ENCODE measurements at places on chromosomes 12 and 14. TPM values are rescaled to one million over a fixed set of nuclear protein-coding genes. Genes with fewer than 3 reads are reported as not detected.

Gene CNTN1
- total RNA-seq = 0.49 TPM

DNA sequence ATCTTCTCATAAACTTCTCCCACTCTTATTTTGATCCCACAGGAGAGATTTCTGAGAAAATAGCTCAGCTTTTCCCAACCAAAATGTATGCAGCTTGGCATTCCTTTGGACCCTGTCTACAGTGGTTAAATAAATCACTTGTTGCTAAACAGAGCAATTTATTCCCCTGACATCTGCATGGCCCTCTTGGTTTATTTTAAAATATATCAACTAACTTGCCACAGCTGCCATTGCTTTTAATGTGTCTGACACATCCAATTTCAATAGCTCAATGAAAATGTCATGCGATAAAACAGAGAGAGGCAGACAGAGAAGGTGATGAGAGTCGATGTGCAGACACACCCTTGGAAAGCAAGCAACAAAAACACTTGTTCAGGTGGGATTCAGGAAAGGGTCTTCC lies 128.3 kb downstream of the SSPN start:
- no peak for DNase-seq

Gene CDCA3
- total RNA-seq = 1.1 TPM

Gene GCH1
- total RNA-seq = 1.4 TPM

- no peak for DNase-seq
Measured at GRCh38 chr12:53205747-53206419, 1.2 kb downstream of the ITGB7 start.

GRCh38 chr12:113479590-113480335 lies 8.1 kb upstream of the LHX5 start:
- no peak for DNase-seq

Gene LRRK2
- 4.7 TPM for total RNA-seq

- DNase-seq = no peak
Measured at GRCh38 chr12:109759595-109759994, 46.0 kb downstream of the FAM222A start.

Gene RBP5
- total RNA-seq = 0.61 TPM

DNA sequence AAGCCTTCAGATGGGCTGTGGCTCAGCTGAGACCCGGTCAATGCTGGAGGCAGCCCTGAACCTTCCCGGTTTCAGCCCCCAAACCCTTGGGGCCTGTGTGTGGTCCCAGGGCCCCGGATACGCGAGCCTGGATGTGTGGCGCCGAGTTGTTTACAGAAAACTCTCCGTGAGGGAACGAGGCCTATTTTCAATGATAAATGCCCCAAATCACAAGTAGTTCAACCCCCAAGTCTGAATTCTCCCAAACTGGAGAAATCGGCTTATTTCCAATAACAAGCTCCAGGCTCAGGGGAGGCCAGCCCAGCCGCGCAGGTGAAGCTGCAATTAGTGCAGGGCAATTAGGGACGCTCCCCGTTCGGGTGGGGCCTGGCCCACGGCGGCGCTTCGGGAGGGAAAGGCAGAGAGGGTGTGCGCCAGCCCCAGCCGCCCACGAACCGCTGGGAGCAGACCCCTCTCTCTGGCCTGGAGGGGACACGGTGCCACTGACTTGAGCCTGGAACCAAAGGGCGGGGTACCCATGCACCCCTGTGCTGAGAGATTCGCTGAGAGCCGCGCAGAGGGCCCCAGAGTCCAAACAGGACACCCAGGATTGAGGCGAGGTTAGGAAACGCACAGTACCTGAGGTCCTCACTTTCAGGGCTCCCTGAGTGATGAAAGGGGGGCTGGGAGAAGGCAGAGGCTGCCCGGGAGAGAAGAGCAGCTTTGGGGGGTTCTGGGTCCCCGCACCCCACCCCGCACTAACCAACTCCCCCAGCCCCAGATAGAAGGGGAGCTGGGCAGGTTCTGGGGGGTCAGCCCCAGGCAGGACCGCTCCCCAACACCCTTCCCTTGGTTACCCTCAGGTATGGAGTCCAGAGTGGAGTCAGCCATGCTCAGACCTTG lies 14.2 kb upstream of the ANKRD9 start:
- DNase-seq = no peak

DNA sequence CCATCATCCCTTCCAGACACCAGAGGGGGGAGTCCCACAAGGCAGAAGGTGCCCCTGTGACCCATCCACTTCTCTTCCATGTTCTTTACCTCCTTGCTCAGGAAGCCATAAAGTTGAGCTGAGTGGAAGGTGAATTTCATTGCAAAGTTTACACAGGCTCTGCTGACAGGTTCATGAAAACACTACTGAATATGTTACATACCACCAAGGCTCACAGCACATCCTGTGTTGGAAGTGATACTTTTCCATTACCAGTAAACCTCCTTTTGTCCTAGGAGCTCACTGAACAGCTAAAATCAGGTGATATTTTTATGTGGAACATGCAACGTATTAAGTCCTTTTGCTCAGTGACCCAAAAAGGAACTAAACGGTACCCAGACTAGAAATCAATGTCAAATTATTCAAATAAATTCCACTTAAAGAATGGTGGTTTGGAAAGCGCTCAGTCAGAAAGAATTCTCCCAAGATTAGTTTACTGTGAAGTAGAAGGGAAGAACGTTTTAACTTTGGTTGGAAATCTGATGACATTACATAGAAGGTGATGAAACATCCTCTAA lies 196.2 kb upstream of the NUDT4 start:
- no peak for DNase-seq

Gene TARBP2
- 10.0 TPM for total RNA-seq

Gene SERPINA10
- not detected for total RNA-seq

- DNase-seq = no peak
Measured at GRCh38 chr12:114780746-114781399, 96.9 kb upstream of the TBX3 start.

Gene OAS3
- total RNA-seq = 6.7 TPM

DNA sequence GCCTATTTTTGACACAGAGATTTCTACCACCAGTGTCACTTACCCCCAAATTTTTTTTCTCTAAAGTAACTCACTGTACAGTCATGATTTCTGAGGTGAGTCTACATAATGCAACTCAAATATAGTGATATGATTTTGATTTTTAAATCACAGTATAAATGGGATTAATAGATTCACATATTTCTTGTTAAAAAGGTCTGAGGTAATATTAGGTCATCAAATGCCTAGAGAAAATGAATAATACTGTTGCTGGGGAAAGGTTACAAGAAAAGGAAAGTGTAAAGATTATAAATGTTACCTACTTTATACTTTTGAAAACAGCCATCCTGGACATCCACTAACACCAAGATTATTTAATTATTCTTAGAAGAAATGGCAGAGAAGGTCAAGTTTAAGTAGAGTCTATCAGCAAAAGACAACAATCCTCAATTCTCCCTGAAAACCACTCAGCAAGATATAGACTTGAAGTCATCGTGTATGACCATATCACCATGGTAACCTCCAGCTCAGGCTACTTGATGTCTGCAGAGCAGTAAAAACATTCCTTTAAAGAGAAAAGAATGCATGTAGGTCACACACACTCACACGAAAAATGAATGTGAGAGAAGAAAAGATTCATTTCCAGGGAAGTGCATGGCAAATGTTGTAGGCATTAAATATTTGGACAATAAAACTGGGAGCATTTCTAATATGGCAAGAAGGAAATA lies 58.7 kb downstream of the CCDC59 start:
- no peak for DNase-seq

Gene LMO3
- 0.74 TPM for total RNA-seq

- DNase-seq = no peak
Measured at GRCh38 chr14:77613201-77613600, 3.2 kb downstream of the SPTLC2 start.

DNA sequence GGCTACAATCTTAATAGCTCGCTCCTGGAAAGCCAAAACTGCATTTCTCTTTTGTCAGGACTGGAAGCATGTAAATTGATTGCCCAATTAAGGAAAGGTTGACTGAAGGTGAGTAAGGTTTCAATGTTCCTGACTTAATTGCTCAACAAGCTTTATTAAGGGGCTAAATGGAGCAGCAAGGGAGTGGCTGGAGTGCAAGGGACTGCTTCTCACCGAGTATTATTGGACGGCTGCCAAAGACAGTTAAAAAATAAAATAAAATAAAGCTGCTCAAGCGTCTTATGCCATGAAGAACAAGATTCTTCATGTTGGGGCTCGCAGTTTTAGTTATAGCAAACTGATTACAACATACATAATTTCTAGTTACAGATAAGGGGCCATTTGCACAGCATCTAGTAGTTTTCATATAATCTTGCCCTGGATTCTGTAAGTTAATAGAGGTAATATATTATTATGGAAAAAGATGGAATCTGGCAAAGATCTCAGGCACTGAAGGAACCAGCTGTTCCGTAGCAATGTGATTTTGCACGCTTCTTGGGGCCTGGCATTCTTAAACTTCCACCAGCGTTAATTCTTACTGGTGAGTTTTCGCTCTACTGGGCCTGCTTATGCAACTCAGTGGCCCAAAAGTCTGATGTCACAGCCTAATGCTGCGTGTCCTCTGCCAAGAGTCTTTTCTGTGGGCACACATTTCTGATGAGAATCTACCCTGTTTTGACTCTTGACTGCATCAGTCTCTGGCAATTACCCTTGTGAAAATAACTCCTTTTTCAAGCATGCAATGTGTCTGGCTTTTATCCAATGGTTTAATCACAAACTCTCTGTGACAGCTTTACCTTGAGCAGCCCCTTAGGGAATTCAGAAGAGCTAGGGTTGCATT lies 108.5 kb downstream of the SLC38A1 start:
- DNase-seq = no peak

Gene SERPINA5
- total RNA-seq = 33.5 TPM

DNA sequence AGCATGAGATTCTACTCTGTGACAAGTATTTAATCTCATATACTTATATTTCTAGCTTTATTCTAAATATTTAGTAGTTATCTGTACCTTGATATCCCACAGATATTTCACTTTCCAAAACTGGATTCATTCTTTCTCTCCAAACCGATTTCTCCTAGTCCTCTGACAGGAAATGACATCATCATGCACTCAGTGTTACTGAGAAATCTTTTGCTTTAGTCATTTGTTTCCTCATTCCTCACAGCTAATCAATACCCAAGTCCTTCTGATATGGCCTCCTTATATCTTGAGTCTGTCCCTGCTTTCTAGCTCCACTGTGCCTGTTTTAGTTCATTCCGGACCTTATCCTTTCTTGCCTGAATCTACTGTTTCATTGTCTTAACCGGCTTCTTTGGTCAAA lies 39.4 kb upstream of the E2F7 start:
- DNase-seq = no peak

Gene RNFT2
- total RNA-seq = 0.50 TPM

DNA sequence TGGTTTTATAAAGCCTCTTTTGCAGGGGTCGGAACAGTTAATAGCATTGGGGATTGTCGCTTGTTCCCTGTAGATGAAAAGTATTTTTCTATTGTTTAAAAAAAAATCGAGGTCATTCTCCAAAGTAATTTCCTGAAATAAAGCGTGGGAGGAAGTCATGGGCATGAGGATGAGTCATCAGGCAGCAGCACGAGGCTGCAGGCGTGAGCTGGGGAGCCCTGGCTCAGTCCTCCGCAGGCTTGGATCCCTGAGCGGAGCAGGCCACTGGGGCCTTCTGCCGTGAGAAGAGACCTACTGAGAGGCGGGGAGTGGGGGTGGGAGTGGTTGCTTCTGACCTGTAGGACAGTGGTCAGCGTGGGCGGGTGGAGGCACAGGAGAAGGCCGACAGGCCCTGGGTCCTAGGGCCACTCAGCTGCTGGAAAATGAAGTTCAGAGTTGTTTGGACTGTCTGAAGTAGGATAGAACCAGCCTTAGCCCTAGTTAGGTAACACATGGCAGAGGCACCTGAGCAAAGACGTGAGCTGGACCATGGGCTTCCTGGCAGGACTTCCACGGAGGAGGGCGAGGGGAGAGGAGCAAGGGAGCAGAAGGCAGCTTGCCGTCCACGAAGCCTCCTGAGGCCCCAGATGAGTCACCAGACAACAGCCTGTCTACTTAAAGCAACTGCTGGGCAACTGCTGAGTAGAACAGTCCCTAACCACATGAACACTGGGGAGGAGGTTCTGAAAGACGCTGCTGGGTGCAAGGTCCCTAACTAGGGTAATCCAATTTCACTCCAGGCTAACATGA lies 21.1 kb upstream of the LGALS3 start:
- DNase-seq = peak; percentile 94

Gene COX8C
- not detected for total RNA-seq

GRCh38 chr12:67712011-67712410 lies 63.5 kb downstream of the DYRK2 start:
- no peak for DNase-seq

DNA sequence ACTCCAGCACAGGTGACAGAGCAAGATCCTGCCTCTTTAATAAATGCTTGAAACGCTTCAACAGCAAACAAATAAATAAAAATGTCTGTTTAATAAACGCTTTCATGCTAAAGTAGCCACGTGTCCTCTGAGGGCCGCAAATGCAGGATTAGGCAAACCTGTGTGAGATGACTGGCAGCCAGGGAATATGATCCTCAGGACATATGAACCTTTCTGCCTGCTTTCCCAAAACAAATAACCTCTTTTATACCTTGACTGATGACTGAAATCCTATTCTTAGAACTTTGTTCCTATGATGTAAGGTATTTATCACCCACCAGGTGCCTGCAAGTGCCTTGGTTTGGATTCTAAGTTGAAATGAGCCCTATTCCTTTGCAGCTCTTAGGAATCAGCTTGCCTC lies 14.5 kb upstream of the FLVCR2 start:
- DNase-seq = no peak

Gene ALX1
- total RNA-seq = not detected

Gene SLC6A12
- 0.90 TPM for total RNA-seq

Gene PLCZ1
- not detected for total RNA-seq

Gene GALNT9
- total RNA-seq = not detected

- DNase-seq = no peak
Measured at GRCh38 chr14:52783206-52783605, 8.2 kb downstream of the GNPNAT1 start.

- DNase-seq = no peak
Measured at GRCh38 chr14:76329154-76329928, 46.6 kb upstream of the ESRRB start.

Gene SDS
- 0.63 TPM for total RNA-seq

Gene LHX5
- not detected for total RNA-seq

Gene CBLN3
- total RNA-seq = 0.69 TPM

Gene HCAR3
- 0.13 TPM for total RNA-seq

Gene CMTM5
- not detected for total RNA-seq

- no peak for DNase-seq
Measured at GRCh38 chr14:50954811-50955372, 10.6 kb upstream of the PYGL start.

Gene GPRC5A
- total RNA-seq = 0.99 TPM

DNA sequence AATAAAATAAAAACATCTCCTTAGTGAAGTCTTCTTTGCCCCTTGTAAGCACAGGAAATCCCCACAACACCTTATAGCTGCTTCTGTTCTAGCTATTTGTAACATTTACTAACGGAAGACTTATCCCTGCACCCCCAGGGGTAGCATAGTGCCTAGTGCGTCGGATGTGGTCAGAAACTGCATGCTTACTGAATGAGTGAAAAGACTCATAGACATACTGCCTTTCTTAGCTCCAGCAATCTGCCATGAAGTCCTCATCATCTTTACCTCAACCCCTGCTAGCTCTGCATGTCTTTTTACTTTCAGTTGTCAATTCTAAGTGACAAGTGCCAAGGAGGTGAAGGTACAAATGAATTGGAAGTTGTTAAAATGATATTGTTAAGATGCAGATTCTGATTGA lies 12.9 kb downstream of the RIOX1 start:
- DNase-seq = no peak

Data from psoas muscle (tissue), 8 donors.